Activated T-cell treated with anti-CD3 and anti-CD28 coated beads for 48 hours (primary cell): ENCODE measurements at places on chromosomes 1 and 21.

- DNase-seq: no peak
These were observed 10.4 kb downstream of the ZBTB7B start for GRCh38 chr1:155012776-155013602.

GRCh38 chr21:23003951-23004350, 2005.7 kb downstream of the NCAM2 start:
- DNase-seq: no peak

DNA sequence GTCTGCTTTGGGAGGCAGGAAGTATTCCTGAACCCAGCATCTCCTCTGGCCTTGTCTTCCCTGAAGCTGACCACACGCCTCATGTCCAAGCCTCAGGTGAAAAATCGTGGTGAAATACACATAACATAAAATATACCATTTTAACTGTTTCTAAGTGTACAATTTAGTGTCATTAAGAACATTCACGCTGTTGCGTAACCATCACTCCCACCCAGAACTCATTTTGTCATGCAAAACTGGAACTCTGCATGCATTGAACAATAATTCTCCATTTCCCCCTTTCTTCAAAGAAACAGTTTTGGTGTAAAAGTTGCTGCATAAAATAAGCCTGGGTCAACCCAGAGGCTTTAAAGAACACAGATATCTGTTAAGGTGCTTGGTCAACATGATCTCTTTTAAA, 93.5 kb downstream of the PLD5 start:
- no peak for DNase-seq

GRCh38 chr1:240598216-240599001, 13.5 kb downstream of the GREM2 start:
- no peak for DNase-seq

DNA sequence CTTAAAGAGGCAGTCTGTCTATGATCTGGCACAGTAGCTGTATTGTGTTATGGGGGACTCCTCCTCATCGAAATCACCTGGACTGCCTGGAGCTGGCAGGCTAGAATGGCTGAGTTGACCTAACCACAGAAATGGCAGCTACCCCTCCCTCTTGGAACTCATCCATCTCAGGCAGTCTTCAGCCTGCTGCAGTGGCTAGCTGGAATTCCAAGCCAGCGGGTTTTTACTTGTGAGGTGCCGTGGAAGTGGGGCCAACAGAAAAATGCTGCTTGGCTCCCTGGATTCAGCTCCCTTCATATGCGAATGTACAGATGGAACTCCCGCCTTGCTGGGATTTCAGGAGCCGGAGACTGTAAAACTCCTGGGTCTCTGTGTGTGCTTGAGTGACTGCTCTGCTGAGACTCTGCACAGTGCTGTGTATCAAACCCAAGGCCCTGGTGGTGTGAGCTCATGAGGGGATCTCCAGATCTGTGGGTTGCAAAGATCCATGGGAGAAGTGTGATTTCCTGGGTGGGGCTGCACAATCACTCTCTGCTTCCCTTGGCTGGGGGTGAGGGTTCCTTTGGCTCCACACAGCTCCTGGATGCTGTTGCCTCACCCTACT, 316.9 kb downstream of the CTH start:
- DNase-seq: no peak

- no peak for DNase-seq
These were observed 120.2 kb downstream of the ETS2 start for GRCh38 chr21:38925923-38926322.

- DNase-seq: no peak
These were observed 91.1 kb downstream of the KCNN3 start for GRCh38 chr1:154778944-154779343.

DNA sequence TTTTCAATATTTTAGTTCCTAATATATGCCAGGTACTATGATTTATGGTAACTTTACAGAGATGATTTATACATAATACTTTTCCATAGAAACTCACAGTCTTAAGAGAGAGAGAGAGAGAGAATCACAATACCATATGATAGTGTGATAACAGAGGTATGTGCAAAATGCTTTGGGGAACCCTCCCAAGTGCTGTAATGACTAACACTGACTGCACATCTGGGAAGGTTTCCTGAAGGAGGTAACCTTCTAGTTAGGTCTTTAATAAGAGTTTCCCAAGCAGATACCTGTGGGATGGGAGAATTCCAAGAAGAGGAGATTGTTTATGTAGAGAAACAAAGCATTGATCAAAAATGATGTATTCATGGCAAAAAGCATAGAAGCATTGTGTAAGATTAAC, 34.6 kb upstream of the PIGC start:
- no peak for DNase-seq

GRCh38 chr1:214957330-214958137, 125.0 kb upstream of the KCNK2 start:
- no peak for DNase-seq

GRCh38 chr1:167514288-167514687, 4.0 kb downstream of the CD247 start:
- no peak for DNase-seq

- DNase-seq: no peak
These were observed 8.0 kb downstream of the DMBX1 start for GRCh38 chr1:46497665-46498064.

- DNase-seq: no peak
These were observed 471 bp upstream of the ADPRS start for GRCh38 chr1:36088265-36088576.

DNA sequence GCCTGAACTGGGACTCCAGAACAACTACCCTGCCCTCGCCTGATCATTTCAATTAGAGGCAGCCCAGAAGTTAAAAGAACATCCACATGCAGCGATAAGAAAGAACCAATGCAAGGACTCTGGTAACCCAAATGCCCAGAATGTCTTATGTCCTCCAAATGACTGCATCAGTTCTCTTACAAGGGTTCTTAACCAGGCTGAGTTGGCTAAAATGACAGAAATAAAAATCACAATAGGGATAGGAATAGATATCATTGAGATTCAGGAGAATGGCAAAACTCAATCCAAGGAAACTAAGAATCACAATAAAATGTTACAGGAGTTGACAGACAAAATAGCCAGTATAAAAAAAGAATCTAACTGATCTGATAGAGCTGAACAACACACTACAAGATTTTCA, 80.1 kb upstream of the PTGFR start:
- no peak for DNase-seq

DNA sequence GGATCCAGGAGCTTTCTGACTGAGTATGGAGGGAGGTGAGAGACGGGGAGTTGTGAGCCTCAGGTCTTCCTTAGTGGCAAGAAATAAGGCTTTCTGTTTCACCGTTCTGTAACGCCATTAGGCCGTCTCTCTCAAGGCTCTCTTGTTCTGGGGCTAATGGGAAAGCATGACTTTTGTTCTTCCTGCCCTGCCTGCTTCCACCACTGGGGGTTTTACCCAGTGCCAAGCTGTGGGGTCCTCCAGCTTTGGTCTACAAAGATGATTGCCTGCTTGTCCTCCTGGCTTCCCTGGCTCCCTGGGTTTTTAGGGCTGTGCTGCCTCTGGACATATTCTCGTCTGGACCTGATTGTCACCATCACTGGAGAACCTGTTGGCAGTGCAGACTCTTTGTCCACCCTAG, 74.8 kb upstream of the TINAGL1 start:
- no peak for DNase-seq

- DNase-seq: no peak
These were observed at the start of gene SYT6 for GRCh38 chr1:114153261-114154145. SYT6 (minus strand) TSS chr1:114153869; CDS start chr1:114153772, 97 bp downstream.

- peak; percentile 83 for DNase-seq
These were observed at the start of gene MEAF6 for GRCh38 chr1:37514350-37515184. MEAF6 (minus strand) TSS chr1:37514766; CDS start chr1:37514746, 20 bp downstream.

DNA sequence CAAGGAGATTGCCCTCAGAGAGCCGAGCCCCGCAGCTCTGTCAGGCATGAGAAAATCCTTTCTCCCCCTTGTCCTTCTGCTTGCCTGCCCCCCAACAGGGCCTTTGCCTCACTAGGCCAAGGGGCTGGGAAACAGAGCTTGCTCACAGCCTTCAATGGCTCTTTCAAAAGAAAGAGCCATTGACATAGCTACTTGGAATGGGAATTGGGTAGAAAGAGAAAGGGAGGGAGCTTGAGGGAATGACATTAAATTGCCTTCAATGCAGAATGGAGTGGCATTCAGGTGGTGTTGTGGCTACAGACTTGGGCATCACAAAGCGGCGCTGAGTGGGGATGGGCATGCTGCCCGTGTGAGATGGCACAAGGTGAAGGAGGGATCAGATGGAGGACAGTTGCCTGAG, 13.2 kb downstream of the SYT11 start:
- DNase-seq: no peak

GRCh38 chr1:109950038-109950437, 34.5 kb upstream of the AHCYL1 start:
- DNase-seq: no peak

GRCh38 chr1:65170511-65171142, 22.6 kb downstream of the AK4 start:
- DNase-seq: no peak

- DNase-seq: no peak
These were observed 21.1 kb upstream of the ZRANB2 start for GRCh38 chr1:71101839-71102376.

GRCh38 chr21:14875704-14876523, 188.9 kb downstream of the NRIP1 start:
- DNase-seq: no peak

DNA sequence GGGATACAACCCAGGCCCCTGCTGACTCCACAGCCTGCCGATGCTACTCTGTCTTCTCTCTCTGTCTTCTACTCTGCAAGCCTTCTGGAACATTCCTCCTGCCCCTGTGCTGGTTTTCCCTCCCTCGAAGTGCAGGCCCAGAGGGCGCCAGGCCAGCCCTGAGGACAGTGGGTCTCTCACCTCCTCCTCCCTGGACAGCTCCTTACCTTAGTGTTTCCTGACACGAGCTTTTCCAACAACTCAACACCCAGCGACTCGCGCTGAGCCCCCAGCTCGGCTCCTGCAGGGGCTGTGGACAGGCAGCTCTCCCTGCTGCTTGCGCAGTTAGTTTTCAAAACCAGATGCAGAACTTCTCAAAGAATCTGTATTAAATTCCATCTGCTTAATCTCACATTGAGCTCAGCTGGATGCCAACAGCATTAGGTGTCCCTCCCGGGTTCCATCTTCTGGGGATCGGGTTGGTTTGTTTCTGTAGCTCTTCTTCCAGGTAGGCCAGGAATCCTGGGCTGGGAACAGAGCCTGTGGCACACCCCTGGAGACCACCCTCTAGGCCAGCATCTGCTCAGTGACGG, 54.2 kb downstream of the PTPRU start:
- no peak for DNase-seq

DNA sequence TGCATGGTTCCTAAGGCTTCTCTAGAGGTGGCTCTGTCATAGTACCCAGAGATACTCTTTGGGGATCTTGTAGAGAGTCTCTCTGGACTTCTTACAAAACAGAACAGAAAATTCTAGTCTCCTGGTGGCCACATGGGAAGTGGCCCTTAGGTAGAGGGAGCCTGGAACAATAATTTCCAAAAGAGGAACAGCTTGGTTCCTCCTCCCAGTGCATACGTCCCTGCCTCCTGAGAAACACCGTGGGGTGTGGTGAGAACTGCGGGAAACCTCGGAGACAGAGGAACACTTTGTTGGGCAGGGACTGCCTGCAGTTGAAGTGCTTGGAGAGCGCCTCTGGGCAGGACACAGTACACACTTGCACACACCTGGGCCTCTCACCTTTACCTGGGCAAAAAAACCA, 38.8 kb upstream of the EPHA8 start:
- no peak for DNase-seq

- no peak for DNase-seq
These were observed 641.7 kb downstream of the LRRIQ3 start for GRCh38 chr1:73556270-73556669.

- no peak for DNase-seq
These were observed 9.9 kb downstream of the DMAP1 start for GRCh38 chr1:44223187-44223610.

DNA sequence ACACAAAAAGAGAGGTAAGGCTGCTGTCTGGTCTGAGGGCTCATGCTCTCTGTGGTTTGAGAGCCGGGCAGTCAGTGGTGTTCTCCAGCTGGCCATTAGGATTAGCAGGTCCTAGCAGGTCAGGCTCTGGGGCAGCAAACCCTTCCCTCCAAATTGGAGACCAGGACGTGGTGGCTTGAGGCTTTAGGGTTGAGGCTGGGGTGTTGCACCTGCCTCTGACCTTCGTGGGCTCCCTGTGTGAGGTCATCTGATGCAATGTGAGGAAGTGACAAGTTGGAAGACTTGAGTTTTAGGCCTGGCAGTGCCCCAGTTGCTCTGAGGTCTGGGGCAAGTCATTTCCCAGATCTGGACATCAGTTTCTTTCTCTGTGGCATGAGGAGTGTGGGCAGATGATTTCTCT, 24.4 kb downstream of the SZRD1 start:
- no peak for DNase-seq

DNA sequence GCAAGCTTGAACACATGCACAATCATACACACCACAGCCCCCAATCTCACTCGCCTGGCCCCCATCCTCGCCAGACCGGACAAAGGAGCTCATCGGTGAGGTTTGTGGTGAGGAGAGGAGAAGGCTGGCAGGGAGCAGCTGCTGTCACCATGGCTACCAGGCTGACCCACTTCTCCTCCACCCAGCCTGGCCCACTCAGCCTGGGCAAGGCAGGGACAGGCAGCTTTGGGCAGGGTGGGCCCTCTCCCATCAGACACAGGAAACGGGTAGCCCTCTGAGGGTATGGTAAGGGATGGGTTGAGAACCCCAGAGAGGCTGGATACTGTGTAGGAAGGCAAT, 15.9 kb downstream of the RIMS3 start:
- no peak for DNase-seq

DNA sequence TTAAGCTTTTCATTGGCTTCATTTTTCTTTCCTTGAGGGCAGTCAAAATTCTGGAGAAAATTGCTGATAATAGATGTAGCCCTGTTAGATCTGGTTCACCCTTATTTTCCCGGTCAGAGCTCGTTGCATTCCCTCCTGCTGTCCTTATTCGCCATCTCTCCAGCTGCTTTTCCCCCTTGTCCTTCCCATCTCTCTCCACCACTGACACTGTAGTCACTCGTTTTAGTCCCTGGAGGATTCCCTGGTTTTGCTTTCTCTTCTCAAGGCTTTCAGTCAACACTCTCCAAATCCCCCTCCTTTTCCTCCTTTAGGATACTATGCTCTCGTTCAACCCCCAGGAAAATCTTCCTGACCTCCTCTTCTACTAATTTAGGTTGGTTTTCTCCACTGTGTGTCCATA, 83.1 kb downstream of the C21orf91 start:
- no peak for DNase-seq

DNA sequence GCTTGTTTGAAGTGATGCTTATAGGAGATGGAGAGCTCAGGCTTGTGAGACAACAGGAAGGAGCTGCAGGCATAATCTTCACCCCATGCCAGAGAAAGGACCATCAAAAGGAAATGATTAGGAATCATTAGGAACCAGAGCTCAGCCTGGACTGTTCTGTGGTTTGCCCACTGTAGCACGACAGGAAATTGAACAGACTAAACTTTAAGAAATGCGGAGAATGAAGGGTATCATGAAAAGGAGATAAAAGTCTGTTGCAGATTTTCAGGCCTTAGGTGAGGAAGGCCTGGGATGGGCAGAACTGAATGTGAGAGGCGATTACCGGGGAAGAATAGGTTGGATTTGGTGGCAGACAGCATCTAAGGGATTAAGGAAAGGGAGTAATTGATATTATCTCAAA, 292.0 kb upstream of the PLXNA2 start:
- no peak for DNase-seq

GRCh38 chr1:23169727-23170335, 1.2 kb upstream of the LUZP1 start:
- peak; percentile 8 for DNase-seq
